Stimulated activated CD8-positive, alpha-beta memory T cell treated with anti-CD3 and anti-CD28 coated beads, Interleukin-12 subunit alpha, Interleukin-12 subunit beta, amount 100 ng/mL, for 4 hours (primary cell): ENCODE measurements at places on chromosomes 4 and X.
A peak's percentile ranks its signal among the peaks of the same experiment; 100 is the strongest.

DNA sequence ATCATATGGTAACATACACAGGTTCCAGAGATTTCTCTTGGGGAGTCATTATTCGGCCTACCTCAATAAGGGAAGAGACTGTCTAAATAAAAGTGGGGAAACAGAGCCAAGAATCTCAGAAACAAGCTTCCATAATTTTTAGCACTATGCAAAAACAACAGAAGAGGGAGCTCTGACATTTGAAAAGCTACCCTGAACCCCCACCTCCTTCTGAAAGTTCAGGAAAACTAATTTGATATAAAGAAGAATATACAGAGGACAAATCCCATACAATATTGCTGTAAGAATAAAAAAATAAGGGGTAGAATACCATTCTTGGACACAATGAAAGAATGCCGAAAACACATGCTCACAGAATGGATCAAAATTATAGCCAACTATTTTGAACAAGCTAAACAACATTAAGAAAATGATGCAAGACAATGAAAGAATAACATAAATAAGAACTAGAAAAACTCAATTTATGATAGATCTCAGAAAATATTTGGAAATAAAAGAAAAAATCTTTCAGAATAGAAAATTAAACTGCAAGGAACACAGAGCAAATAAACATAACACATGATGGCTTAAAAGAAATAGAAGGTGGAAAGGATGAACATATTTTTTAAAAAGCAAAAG is 14.4 kb upstream of the ZNF41 start:
- no peak for DNase-seq

DNA sequence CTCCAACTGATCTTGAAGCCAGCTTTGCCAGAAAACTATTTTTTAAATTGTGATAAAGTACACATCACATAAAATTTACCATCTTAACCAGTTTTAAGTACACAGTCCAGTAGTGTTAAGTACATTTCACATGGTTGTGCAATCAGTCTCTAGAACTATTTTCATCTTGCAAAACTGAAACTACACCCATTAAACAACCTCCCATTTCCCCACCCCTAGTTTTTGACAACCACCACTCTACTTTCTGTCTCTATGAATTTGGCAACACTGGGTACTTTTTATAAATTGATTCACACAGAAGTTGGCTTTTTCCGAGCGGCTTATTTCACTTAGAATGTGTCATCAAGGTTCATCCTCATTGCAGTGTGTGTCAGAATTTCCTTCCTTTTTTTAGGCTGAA is 31.0 kb downstream of the TRPC5 start:
- no peak for DNase-seq

- DNase-seq = no peak
These were observed 126.8 kb upstream of the ENPP6 start for GRCh38 chr4:184344435-184344834.

- DNase-seq = no peak
These were observed 91.2 kb downstream of the RAP1GDS1 start for GRCh38 chr4:98352396-98352795.

DNA sequence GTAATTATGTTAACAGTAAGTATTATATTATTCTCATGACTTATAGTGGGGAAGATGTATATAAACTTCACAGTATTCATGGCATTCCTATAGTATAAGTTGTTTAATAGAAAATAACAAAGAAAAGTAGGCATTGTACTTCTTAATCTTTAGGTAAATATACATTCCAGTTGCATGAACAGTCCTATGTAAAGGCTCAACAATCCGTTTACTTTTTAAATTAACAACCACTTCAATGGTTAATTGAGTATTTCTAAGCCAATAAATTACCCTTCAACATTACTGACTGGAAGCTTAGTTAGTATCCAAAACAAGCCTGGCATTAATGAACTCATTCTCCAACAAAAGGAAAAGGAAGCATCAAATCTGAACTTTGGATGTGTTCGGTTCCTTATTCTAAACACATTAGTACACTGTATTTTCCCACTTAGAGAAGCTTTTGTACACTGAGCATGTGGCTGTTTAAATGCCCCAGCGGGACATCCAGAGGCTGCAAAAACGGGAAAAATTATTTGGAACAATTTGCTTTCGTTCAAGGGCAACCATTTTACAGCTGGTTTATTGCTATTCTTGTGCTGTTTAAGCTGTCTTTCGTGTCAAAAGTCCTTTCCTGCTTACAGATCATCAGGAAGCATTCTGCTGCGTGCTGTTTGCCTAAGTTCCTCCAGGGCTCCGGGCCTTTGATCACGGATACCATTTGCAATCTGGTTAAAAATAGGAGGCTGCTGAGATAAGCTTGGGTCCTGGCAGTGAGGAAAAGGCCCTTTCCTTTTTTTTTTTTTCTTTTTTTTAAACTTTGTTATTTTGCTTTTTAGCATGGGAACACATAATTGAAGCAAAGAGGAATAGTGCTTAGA is 460.3 kb downstream of the SPRY1 start:
- no peak for DNase-seq

- DNase-seq = no peak
These were observed 31.8 kb upstream of the PDLIM5 start for GRCh38 chr4:94419956-94420355.

GRCh38 chr4:97868097-97868496 is 275.2 kb downstream of the STPG2 start:
- DNase-seq = no peak

- DNase-seq = no peak
These were observed 77.5 kb downstream of the HCCS start for GRCh38 chrX:11188664-11189063.

DNA sequence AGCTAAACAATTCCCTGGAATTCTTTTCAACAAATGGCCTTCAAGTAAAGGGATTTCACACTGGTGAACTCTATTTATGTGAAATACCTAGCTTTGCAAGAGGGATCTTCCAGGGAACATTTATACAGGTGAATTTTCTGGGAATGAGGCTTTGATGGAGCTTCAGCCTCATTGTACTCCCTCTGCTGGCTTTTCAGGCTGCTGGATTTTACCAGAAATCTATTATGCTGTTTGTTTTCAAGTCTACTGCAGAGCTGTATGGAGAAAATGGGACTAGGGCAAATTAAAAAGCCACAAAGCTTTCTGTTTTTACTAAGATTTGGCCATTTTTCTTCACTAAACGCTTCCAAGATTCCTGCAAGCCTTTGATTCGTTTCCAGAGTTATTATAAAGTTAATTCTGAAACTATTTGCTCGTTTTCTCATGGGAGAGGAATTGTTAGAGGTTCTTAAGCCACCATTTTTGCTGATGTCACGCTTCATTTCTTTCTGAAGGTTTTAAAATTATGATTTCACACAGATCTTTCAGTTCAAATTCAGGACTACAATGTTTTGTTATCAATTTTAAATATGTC is 31.6 kb downstream of the KDM6A start:
- DNase-seq = no peak

GRCh38 chr4:56817840-56818491 is 3.5 kb downstream of the SPINK2 start:
- peak; percentile 2 for DNase-seq

GRCh38 chrX:108267557-108267956 is 170.7 kb downstream of the COL4A6 start:
- no peak for DNase-seq

DNA sequence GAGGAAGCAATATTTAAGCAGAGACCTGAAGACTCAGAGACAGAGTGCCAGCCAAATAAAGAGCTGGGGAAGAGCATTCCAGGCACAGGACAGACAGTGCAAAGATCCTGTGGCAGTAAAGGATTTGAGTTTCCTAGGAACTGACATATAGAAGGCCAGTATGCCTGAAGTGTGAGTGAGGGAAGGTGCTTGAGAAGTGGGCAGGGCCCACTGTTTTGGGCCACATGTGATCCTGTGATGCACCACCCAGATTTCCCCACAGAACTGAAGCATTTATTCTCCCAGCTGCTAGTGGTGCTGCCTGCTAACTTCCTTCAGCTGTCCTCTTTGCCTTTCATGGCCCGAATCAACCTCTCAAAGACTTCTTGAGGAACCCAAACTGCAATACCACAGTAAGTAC is 23.9 kb upstream of the ASB5 start:
- no peak for DNase-seq

DNA sequence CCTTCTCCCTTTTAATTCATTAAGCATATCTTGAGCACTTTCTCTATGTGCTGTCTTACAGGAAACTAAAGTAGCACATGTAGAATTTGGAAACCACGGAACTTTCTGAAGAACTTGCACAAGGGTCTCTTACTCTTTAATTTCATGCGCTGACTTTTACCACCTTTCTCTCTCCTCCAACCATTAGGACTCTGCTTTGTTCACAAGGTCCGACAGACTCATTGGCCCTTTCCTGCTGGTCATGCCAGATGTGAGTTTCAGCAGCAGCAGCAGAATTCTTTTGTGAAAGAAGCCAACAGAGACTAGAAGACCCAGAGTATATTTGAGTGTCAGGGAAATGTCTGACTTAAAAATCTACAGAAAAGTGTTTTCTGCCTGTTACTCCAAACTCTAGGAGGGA is 207.1 kb downstream of the GUCY2F start:
- no peak for DNase-seq
